Sigmoid colon (tissue), 7 donors: ENCODE measurements at places on chromosomes 2 and 18. TPM values are rescaled to one million over a fixed set of nuclear protein-coding genes. Genes with fewer than 3 reads are reported as not detected.

Gene MOGAT1
- not detected for total RNA-seq

- DNase-seq = no peak
Measured at GRCh38 chr18:56108478-56109367, 520.7 kb upstream of the TCF4 start.

GRCh38 chr2:181751266-181752030 is 71.1 kb upstream of the NEUROD1 start:
- DNase-seq = no peak

DNA sequence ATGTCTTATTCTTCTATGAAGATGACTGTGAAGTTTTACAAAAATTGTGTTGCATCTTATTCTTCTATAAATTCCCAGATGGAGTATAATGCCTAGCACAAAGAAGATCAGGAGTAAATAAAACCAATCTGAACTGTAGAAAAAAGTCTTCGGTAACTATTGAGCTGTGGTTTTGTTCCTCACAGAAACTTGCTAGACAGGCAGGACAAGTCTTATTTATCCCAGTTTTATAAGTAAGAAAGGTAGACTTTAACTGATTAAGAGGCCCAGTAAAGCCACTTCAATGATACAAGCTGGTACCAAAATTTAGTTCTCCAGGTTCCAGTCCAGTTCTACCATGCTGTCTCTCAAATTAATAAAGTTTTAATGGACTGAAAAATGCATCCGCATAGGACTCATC is 526.7 kb upstream of the SETBP1 start:
- DNase-seq = no peak

DNA sequence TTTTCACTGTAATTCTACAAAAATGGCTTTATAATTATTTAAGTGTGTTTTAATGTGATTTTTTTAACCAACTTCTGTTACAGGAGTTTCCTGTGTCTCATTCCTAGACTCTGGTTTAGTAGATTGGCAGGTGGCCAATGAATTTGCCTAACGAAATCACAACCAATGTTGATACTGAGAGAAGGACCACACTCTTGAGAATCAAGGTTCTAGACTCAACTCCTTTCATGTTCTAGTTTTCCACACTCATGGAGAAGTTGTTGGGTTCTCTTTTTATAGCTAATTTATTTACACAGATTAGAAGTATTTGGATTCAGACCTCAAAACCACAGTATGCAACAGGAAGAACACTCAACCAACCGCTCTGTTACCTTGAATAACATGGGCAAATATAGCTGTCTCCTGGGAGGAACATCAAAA is 22.6 kb upstream of the USP34 start:
- no peak for DNase-seq

GRCh38 chr18:29154196-29154757 is 977.3 kb upstream of the CDH2 start:
- DNase-seq = no peak
